ENCODE measurements at places on chromosomes 7 and 10.

GRCh38 chr7:7146837-7147236 is 35.5 kb upstream of the C1GALT1 start:
- DNase-seq, result no peak

GRCh38 chr10:131109291-131109690 is 202.2 kb downstream of the TCERG1L start:
- DNase-seq, result no peak

- DNase-seq, result no peak
Observed at GRCh38 chr7:71630516-71630915, 498.6 kb downstream of the GALNT17 start.

DNA sequence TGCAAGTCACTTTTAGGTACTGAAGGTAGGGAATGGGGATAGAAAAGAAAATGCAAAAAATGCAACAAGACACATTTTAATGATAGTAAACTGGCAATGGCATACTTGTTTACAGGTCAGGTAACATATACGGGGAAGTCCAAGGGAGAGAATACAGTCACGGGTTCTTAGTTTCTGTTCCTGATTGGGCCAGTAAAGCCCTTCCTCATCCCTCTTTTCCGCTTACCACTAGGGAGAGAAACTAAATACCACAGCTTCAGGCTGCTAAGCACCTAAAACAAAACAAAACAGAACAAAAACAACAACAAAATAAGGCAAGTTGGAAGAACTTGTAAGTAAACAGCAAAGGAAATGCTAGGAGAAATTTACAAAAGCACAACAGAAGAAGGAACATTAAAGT is 65.2 kb upstream of the OGDHL start:
- DNase-seq, result no peak

- no peak for DNase-seq
Observed at GRCh38 chr10:104260775-104261115, 6.1 kb downstream of the GSTO1 start.

Measured in T-helper 1 cell (primary cell).